ENCODE measurements at places on chromosomes 2 and 18. TPM values are rescaled to one million over a fixed set of nuclear protein-coding genes. Genes with fewer than 3 reads are reported as not detected.

The BUB1 gene
- total RNA-seq = 140 TPM

The LDLRAD4 gene
- total RNA-seq = 35.7 TPM

The ZNF513 gene
- 11.8 TPM for total RNA-seq

- DNase-seq = no peak
These were observed 18.9 kb downstream of the REV1 start for GRCh38 chr2:99470957-99471356.

DNA sequence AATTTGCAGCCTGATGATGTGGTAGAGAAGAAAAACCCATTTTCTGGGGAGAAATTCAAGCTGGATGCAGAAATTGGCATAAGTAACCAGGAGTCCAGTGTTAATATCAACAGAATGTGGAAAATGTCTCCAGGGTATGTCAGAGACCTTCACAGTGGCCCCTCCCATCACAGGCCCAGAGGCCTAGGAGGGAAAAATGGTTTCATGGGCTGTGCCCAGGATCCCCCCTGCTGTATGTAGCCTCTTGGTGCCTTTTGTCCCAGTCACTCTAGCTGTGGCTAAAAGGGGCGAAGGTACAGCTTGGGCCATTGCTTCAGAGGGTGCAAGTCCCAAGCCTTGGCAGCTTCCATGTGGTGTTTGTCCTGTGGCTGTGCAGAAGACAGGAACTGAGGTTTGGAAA is 40.2 kb downstream of the CACNB4 start:
- no peak for DNase-seq

GRCh38 chr2:133668547-133668946 is 100.3 kb upstream of the NCKAP5 start:
- no peak for DNase-seq

DNA sequence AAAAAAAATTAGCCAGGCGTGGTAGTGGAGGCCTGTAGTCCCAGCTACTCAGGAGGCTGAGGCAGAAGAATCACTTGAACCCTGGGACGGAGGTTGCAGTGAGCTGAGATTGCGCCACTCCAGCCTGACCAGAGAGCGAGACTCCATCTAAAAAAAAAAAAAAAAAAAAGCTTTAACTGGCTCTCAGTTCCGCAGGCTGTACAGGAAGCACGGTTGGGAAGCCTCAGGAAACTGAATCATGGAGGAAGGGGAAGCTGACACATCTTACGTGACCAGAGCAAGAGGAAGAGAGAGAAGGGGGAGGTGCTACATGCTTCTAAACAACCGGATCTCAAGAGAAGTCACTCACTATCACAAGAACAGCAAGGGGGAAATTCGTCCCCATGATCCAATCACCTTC is 505.6 kb upstream of the SLC8A1 start:
- DNase-seq = no peak

GRCh38 chr18:44833786-44834185 is 153.1 kb downstream of the SETBP1 start:
- no peak for DNase-seq

- no peak for DNase-seq
These were observed 178.1 kb downstream of the GCA start for GRCh38 chr2:162521871-162522650.

All from activated CD8-positive, alpha-beta T cell treated with anti-CD3 and anti-CD28 coated beads, Interleukin-2, amount 10 ng/mL, durations not matched to agents 7 days and 5 days (primary cell).